ENCODE measurements at places on chromosomes 13 and 19.

GRCh38 chr13:66536746-66537145 is 693.4 kb downstream of the PCDH9 start:
- DNase-seq, result no peak

GRCh38 chr13:64538711-64539110 is 2691.4 kb downstream of the PCDH9 start:
- no peak for DNase-seq

- no peak for DNase-seq
These were observed 83.2 kb upstream of the IRS2 start for GRCh38 chr13:109869312-109870237.

DNA sequence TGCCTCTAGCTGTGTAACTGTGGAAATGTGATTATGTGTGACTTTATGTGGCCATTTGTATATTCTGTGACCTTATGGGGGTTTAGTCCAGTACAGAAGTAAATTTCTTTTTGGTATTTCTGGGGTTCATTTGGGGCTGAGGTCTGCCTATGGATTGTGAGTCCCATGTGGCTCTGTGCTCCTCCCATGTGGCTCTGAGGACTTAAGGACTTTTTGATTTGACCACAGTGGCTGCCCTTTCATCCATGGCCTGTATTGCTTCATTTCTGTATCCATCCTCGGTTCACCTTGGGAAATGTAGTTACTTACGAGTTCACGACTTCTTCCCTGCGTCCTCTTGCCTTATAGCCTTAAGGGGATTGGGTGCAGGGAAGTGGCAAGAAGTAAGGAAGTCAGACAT is 1.0 kb downstream of the ZNF420 start:
- DNase-seq, result no peak

GRCh38 chr13:84870190-84870589 is 929.0 kb downstream of the SLITRK6 start:
- DNase-seq, result no peak

- no peak for DNase-seq
These were observed 95.9 kb downstream of the RFC3 start for GRCh38 chr13:33913829-33914228.

DNA sequence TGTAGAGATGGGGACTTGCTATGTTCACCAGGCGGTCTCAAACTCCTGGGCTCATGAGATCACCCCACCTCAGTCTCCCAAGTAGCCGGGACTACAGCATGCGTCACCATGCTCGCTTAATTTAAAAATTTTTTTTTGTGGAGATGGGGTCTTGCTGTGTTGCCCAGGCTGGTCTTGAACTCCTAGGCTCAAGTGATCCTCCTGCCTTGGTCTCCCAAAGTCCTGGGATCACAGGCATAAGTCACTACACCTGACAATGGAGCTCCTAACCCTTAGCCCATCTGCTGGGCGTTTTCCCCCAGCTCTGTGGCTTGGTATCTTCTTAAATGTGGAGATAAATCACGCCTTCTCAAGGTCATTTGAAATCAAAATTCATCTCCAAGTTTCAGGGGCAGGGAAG is 6.3 kb upstream of the ADAMTS10 start:
- DNase-seq, result no peak

- no peak for DNase-seq
These were observed 31.1 kb downstream of the NFIC start for GRCh38 chr19:3397266-3398022.

- no peak for DNase-seq
These were observed 44.8 kb downstream of the PEX11G start for GRCh38 chr19:7444042-7444441.

DNA sequence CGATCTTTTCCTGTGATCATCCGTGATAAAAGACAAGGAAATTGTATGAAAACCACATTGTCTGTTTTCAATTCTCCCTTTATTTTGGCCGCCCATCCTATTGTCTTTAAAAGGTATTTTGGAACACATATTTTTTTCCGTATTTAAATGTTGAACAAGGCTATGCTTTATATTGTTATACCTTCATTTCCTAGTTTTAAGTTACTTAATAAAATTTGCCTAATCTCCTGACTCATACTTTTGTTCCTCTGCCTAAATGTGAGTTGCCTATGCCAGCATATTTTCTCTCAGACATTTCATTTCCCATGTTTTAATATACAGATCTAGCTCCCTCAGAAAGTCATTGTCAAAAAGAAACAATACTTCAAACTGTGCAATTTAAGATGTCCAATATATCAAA is 104.2 kb downstream of the SLITRK6 start:
- no peak for DNase-seq

- no peak for DNase-seq
These were observed 6.0 kb downstream of the TMIGD2 start for GRCh38 chr19:4295972-4296771.

GRCh38 chr13:78958006-78958405 is 299.1 kb upstream of the OBI1 start:
- DNase-seq, result no peak

- DNase-seq, result no peak
These were observed 52.3 kb downstream of the MRPL57 start for GRCh38 chr13:21228738-21229137.

DNA sequence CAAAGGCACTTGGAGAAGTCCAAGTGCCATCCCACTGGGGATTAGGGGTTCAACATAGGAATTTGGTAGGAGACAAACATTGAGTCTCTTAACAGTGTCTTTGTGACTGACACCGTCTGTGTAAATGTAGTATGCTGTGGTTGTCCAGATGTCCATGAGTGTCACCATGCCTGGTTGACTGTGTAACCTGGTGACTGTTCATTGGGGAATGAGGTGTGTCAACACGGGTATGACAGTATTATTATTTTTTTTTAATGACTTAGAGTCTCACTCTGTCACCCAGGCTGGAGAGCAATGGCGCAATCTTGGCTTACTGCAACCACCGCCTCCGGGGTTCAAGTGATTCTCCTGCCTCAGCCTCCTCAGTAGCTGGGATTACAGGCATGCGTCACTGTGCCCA is 16.2 kb downstream of the PKN1 start:
- no peak for DNase-seq

DNA sequence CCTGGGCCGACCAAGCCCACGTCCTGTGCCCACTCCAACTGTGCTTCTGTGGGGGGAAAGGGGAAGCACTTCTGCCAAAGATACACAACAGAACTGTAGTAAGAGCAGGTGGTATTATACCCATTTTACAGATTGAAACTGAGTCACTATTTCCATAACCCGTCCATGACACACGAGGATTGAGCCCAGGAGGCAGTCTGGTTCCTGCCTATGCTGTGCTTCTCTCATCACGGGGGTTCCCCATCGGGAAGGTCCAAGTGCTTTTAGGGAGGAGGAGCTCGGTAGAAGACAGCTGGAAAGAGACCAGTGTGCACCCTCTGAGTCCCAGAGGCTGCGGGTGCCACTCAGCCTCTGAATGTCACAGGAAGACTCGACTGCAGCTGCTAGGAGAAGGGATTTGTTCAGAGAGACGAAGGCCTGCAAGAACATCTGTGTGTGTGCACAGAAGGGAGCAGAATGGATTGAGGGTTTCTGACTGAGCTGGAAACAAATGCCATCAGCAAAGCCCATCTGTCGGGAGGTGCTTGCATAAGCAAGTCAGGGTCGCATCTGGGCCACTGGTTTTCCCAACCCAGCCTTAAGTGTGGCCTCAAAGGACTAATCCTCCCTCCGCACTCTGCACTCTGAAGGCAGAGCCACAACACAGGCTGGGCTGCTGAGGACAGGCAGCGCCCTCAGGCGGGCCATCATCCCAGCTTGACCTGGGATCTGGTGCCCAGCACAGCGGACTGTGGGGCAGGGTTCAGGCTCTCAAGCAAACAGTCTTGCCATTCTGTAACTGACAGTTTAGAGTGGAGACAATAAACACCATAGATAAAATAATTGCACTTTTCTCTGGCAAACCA is 150.0 kb downstream of the DPF1 start:
- DNase-seq, result no peak

DNA sequence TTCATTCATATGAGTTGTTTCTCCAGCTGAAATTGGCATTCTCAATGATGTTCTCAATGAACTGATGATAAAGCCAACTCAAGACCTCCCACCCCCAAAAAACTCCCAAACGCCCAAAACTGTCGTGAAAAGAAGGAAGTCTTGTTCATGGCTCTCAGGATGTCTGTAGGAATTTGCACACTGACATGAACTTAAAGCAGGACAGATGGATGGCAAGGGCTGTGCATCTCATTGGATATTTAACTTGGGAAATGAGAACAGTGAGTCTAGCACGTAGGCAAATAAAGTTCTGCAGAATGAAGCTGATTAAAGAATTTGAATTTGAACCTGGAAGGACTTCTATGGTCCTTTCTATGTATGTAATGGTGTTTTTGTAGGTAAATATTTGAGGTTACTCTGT is 305.7 kb downstream of the SHISA2 start:
- no peak for DNase-seq

DNA sequence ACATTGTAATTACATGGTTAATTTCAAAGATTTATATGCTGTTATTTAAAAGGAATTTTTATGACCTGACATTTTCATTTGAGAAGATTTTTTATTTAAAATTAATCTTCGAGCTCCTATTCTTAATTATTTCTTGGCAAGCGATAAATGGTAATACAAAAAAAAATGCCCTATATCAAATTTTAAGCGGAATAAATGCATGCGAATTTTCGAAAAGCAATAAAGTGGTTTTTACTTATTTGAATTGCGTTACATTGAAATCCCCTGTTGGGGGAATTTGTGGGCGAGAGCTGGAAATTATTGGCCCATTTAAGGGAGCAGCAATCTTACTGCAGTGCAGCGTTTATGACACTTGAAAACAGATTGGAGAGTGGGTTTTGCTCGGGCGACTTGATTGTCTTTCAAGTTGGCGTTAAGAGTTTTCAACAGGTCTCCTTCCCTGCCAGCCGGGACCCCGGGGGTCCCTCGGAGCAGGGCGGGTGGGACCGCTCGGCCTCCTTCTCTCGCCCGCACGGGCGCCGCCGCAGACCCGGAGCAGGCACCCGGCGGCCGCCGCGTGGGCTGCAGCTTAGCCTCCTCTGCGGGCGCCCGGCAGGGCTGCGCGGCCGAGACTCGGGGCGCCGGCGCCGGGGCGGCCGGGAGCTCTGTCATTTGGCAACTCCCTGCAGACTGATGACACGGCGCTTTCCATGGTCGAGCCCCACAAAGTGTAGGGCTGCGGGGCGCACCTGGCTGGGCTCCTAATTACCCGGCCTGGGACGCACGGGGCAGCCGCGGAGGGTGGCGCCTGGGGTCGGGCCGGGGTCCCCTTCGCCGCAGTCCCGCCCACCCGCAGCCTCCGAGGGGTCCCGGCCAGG is 255.1 kb upstream of the SOX21 start:
- DNase-seq, result no peak

GRCh38 chr19:44951179-44952159 is 3.7 kb upstream of the CLPTM1 start:
- DNase-seq, result no peak

DNA sequence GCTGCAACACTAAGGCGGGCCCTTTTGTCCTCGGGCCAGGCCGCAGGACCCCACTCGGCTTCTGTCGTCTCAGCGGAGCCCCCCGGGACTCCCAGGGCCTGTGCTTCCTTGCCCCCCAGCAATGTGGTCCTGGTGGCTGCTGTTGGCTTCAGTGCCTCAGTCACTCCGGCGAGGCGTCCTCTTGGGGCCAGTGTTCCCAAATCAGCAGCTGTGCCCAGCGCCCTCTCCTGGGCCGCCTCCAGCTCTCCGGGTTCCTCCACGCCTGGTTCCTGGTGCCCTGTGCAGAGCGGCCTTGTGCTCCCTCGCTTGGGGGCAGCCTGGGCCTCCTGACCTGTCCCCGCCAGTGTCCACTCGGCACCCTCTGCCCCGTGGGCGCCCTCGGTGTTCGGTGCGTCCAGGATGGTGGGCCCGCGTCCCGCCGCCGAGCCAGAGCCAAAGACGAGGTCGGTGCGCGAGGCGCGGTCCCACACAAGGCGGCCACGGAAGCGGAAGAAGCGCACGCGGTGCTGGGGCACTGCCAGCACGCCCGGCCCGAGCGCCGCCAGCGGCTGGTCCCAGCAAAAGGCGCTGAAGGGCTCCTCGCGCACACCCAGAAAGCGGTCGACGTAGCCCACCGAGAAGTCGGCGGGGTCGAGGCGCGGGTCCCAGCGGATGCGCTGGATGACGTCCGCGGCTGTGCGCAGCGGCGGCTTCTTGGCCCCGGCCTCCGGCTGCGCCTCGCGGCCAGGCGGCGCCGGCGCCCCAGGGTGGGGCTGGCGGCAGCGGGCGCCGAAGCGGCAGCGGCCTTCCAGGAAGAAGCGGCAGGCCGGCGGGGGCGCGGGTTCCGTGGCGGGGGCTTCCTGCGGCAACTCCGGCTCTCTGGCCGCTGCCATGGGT is 685 bp downstream of the LENG9 start:
- peak; percentile 40 for DNase-seq

GRCh38 chr19:15378534-15379082 is 979 bp downstream of the AKAP8 start:
- peak; percentile 21 for DNase-seq

DNA sequence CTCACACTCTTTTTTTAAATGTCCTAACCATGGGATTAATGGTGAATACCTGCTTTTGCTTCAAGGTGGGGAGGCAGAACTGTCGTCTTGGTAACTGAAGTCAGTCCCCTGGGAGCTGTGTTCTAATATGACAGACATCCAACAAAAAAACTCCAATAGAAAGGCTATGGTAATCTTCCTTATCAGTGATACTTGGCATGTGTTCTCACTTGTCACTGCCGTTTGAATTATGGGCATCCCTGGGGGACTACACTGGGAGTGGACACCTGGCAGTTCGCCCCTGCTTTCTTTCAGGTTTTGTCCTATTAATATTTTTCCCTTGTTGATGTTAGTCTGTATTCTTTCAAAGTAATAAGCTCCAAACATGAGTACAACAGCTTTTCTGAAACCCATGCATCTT is 252.6 kb downstream of the SLITRK5 start:
- DNase-seq, result no peak

- DNase-seq, result no peak
These were observed 752 bp upstream of the EDNRB start for GRCh38 chr13:77919246-77919920.

GRCh38 chr13:99214731-99215130 is 14.1 kb downstream of the UBAC2 start:
- no peak for DNase-seq

DNA sequence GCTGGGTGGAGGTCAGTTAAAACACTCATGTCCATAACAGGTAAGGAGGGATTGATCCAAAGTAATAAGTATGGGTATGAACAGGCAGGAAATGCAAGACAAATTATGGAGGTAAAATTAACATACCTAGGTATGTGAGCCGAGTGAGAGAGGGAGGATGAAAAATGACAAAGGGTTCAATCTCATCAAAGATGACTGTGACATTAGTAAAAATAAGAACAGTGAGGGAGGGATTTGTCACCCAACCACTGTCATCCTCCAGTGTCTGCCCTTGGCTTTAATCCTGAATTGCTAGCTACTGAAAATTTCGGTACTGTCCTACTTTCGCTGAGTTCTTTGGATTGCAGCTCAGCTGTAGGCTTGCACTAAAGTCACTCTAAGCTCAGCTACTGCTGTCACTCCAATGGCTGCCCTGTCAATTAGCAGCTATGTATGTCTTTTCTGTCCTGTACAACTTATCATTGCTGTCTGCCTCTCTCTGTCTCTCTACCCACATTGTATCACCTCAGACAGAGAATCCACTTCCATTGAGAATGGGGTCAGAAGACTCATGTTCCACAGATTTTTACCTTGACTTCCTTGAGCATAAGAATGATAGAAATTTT is 62.5 kb downstream of the LRRC63 start:
- no peak for DNase-seq

- no peak for DNase-seq
These were observed 1790.8 kb upstream of the PCDH20 start for GRCh38 chr13:63206461-63206860.

GRCh38 chr19:2962018-2962670 is 15.2 kb upstream of the TLE6 start:
- peak; percentile 64 for DNase-seq

GRCh38 chr13:43307921-43308433 is 284.6 kb downstream of the DNAJC15 start:
- no peak for DNase-seq
